NCI-H1417 (cell line): ENCODE measurements at places on chromosomes 13 and 19.

DNA sequence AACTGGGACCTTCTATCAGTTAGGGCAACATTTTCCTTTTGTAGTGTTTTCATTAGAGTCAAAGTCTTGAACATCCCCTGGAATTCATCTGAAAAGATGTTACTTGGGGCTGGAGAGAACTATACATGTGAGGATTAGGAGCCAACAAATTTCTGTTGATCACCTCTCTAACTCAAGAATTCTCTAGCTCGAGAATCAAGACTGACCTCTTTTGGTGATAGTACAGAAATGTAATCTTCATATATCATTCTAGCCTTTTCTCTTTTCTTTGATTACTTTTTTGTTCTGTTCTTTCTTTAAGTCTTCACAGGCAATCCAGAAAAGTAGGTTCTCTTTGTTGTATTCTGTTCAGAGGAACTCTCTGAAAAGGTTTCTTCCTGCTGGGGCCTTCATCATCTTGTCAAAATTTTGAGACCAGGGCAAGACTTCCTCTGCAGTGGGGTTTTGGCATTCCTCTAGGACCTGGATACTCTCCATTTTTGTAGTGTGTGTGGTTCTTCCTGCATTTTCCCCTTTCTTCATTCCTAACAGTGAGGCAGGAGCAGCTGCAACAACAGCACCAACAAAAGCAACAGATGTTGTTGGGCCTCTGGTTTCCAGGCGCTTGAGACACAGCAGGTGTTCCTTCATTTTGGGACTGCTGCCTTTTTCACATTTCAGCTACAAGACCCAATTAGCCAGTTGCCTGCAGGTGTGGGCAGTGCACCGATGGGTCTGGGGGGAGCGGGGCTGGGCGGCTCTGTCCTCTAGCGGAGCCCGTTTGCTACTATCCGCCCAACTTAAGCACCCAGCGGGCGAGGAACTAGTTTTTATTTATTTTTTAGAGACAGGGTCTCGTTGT lies 26.2 kb downstream of the ELF1 start:
- DNase-seq: no peak

DNA sequence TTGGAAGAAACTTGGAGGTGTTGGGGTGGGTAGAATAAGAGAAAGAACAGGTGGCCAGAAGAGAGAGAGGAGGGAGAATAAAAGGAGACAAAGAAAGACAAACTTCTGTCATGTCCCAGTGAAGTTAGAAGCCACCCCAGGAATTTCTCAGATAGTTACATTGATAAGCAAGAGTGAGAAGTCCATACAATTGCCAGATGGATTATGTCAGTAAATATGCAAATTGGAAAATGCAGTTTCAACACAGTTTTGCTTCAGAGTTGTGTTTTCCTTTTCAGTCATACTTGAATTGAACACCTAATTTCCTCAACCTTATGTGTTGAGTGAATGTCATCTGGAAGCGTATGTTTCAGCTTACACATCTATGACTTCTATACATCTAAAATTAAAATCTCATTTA lies 139.2 kb downstream of the RXFP2 start:
- DNase-seq: no peak

- no peak for DNase-seq
Measured at GRCh38 chr19:10295305-10295846, 5.6 kb downstream of the ICAM5 start.

DNA sequence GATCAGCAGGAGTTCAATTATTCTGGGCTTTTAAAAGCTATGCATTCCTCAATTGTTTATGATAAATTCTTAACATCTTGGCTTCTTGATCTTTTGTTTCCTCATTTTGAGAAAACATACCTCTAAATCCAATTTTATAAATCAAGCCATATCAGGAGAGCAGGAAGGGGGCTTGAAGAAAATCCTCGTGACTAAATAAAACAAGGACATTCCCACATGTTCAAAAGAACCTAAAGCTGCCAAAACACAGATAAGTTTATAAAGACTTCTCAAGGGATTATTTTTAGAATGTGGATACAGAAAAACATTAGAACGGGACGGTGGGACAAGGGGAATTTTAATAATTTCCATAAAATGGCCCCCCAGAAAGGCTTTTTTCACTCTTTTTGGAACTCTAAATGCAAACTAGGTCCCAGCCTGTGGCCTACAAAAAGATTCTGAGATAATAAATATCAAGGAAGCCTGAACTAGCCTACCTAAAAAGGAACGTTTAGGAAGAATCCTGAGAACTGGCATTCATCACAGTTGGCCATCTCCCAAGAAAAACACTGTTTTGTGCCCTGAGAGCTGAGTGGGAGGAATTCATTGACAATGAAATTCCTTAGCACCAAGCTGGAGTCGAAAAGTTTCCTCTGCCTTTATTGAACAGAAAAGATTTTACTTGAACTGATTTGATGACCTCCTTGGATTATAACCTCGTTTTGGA lies 30.1 kb downstream of the ZAR1L start:
- DNase-seq: no peak

GRCh38 chr19:57421037-57421436 lies 10.1 kb downstream of the ZNF17 start:
- no peak for DNase-seq

DNA sequence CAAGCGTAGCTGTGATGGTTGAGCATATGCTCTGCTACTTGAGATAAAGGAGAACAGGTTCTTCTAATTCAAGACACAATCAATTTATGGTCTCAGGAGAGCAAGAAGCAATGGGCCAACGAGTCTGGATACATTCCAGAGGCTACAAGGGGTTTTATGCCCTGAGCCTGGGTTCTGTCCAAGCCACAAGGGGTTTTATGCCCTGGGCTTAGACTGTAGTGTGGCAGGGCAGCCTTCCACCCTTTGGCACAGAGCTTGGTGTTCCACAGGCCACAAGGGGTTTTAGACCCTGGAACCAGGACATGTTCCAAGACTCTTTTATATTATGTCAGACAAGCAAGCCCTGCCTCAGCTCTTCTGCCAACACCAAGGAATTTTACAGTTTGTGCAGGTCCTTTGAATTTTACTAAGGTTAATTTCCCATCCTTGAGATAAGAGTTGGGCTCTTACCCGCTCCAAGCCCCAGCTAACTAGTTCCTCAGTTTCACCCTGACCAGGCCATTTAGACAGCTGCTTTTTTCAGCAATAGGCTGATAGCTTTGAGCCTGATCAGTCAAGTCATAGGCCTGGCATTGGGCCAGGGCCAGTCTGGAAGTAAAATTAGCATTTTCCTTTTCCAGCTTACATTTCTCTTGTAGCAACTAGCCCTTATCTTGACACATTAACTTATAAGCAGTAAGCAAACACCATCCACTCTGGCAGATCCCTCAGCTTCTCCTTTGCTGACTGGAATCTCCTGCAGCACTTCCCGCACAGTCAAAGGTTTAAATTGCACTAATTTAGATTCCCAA lies 95.0 kb downstream of the ZNF737 start:
- no peak for DNase-seq

GRCh38 chr13:51416107-51416506 lies 36.7 kb downstream of the INTS6 start:
- no peak for DNase-seq

- DNase-seq: no peak
Measured at GRCh38 chr19:33350538-33351309, 22.8 kb upstream of the CEBPG start.

- peak; percentile 79 for DNase-seq
Measured at GRCh38 chr13:25574437-25575411, 202.9 kb downstream of the ATP8A2 start.

GRCh38 chr13:109436841-109437240 lies 349.5 kb downstream of the IRS2 start:
- DNase-seq: no peak

DNA sequence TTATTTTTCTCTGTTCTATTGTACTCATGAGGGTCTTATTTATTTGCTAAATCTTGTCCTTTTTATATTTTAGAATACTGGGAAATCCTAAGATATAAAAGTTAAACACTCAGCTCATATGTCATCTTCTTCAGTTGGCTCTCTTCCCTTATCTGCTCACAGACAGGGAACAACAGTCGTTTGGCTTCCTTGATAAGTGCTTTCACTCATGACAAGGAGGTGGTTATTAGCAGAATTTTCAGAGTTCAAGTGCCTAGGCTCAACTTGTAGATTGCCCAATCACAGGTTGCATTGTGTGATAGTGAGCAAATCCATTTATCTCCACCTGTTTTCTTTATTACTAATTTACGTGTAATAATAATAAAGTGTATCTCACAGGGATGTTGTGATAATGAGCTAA lies 620.3 kb upstream of the PCDH20 start:
- peak; percentile 99 for DNase-seq

- no peak for DNase-seq
Measured at GRCh38 chr19:3692141-3693024, 7.9 kb downstream of the PIP5K1C start.

DNA sequence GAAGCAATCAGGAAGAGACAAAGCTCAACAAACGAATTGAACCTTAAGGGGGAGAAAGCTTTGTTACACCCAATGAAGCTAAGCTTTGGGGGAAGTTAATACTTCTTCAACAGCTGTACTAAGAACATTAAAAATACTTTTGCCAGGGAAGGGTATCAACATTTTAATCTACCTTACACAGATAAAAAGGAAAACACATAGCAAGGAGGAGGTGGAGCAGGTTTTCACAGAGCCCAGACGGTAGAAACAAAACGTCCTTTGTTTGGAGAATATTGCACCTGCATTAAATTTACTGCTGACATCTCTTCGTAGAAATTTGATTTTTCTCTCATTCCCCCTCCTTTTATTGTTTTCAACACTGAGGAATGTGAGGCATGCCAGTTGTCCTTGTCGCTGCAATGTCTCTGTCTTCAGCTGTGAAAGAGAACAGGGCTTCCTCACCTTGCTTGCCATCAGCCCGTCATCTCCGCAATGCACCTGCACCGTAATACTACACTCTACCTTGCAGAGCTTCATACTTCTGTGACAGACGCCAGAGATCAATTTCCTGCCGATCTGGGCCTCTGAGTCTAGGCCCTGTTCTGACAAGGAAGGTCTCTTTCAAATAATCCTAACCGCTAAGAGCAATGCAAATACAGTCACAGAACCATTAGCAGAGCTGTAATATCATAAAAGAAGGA lies 270.8 kb downstream of the SPRY2 start:
- no peak for DNase-seq

DNA sequence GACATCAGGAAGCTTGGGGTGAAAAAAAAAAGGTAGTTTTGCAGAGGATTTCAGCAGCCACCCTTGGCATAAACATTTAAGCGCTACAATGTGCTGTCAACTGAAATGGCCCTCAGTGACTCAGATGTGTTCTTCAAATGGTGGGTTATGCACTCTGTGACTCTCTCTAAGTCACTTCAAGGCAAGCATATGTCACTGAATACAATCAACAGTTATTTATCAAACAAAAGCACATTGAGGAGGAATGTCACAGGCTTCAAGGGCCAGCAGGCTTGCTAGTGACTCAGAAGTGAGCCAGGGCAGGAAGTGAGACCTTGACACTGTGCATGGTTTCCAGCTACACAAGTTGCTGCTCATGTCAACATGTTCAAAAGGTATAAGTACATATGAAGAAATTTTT lies 523.7 kb upstream of the HTR2A start:
- no peak for DNase-seq

DNA sequence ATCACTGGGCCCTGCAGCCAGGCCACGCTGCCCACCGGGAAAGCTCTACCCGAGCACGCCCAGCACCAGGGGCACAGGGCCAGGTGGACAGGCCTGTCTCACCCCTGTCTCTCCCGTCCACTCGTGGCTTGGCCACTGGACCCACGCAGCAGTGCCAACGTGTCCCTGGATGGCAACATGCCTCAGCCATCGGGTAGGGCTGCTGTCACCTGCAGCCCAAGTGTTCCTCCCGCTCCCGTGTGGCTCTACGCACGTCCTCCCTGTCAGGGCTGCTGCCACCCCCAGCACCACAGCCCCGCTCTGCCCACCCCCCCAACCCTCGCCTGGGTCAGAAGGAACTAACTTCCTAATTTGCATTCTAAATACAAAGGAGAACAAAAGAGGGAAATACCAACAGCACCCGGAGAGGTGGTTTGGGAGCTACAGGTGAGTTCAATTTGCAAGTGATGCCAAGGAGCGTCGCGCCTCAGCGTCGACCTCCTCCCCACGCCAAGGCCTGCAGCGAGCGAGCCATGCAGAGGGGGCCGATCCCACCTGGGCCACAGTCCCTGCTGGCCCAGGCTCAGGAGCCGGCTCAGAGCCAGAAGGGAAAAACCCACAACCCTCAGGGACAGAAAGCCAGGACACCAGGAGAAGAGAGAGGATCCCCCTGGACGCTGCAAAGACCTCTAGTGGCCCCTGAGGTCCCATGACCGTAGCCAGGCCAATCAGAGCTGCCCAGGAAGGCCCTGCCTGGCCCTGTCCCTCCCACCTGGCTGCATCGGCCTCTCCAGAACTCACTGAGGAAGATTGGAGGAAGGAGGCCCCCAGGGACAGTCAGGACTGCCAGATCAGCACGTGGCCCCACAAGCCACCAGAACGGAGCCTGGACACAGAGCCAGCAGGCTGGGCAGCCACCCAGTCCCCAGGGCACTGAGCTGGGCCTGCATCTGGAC lies 128.4 kb upstream of the SPACA7 start:
- DNase-seq: no peak

- no peak for DNase-seq
Measured at GRCh38 chr13:80251403-80251802, 89.5 kb downstream of the SPRY2 start.

- no peak for DNase-seq
Measured at GRCh38 chr19:57280962-57281400, 696 bp downstream of the ZNF460 start.

DNA sequence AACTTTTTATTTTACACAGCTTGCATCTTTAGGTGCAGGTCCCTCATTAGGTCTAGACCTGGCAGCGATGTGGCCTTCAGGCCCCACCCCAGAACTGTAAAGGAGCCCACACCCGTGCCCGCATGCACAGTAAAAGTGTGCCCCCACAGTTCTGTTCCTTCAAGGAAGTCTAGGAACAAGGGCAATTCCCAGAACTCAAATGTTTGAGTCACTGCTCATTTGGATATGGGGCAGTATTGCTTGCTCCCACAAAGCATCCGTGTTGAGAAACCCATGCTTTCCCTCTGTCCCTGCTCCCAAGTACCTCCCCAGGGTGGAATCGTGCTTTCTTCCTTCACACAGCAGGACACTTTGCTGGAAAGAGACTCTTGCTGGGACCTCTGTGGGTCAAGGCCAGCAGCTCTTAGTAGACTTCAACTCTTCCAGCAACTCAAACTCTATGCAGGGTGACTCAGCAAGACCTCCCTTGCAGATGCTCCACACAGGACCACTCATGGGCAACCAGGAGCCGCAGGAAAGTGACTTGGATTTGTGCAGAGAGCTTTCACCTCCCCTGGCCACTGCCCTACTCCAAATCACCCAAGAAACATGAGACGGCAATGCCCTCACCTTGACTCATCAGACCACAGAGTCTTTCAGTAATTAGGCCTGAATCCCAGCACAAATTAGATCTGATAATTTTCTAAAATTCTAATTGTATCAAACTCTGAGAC lies 12.3 kb downstream of the SLC7A1 start:
- no peak for DNase-seq

- DNase-seq: no peak
Measured at GRCh38 chr13:113559901-113560644, 24.5 kb upstream of the TFDP1 start.
